Stimulated activated CD8-positive, alpha-beta memory T cell treated with anti-CD3 and anti-CD28 coated beads, Interleukin-4, amount 100 ng/mL, for 4 hours (primary cell): ENCODE measurements at places on chromosomes 12 and 14.

DNA sequence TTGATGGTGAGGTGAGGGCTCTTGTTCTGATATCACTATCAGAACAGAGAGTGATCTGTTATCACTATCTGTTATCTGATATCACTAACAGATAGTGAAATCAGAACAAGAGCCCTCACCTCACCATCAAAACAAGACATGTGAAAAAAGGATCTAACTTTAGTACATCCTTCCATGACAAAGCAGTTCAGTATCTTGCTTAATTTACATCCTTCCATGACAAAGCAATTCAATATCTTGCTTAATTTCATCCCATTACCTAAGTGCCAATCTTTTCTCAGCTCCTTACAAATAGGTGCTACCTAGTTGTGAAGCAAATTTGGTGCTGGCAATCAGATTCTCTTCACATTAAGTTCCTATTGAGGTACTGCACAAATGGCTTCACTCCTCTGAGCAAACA lies 1865.6 kb upstream of the FLRT2 start:
- DNase-seq: no peak

DNA sequence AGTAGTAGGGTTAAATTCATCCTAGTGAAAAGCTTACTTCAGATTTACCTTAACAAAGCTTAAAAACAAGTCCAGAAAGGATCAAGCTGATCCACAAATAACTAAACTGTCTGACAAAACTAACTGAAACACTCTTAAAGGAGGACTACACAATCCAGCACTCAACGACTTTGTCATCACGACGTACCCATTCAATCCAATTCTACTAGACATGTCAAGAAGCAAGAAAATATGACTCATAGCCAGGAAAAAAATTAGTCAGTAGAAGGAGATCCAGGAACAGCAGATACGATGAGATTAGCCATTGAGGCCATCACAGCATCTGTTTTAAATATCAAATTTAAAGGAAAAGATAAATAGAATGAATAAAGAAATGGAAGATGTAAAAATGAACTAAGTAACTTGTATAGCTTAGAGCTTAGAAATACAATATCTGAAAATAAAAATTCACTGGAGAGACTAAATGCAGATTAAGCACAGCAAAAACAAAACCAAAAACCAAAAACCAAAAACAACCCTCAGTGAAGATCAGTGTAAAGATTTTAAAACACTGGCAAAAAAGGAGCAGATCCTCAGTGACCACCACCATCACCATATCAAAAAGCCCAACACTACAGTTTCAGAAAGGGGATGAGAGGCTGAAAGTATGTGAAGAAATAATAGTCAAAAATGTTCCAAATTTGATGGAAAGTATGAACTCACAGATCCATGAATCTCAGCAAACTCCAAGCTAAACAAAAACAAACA lies 95.0 kb upstream of the CCND2 start:
- DNase-seq: no peak

GRCh38 chr12:65631621-65632111 lies 192.6 kb upstream of the HMGA2 start:
- no peak for DNase-seq

- DNase-seq: no peak
Observed at GRCh38 chr14:76762411-76763095, 1.3 kb downstream of the VASH1 start.

DNA sequence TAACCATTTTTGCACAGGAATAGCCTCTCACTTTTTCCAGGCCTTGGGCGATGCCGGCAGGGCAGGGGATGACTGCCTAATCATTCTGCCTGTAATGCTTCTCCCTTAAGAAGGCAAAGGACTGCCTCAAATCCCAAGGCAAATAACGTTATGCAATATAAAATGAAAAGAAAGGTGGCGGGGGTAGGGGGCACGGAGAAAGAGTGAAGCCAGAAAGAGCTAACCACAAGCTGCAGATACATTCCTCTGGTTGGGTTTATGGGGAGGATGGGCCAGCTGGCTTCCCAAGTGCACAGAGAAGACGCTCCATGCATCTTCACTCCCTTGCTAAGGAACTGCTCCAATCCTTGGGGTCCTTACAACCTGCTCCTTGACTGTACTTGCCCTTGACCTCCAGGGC lies 229.5 kb downstream of the FOXN3 start:
- DNase-seq: no peak
